NCI-H2081 (cell line): ENCODE measurements at places on chromosomes 11 and 22.

GRCh38 chr22:31193092-31193491 is 19.0 kb upstream of the LIMK2 start:
- no peak for DNase-seq

DNA sequence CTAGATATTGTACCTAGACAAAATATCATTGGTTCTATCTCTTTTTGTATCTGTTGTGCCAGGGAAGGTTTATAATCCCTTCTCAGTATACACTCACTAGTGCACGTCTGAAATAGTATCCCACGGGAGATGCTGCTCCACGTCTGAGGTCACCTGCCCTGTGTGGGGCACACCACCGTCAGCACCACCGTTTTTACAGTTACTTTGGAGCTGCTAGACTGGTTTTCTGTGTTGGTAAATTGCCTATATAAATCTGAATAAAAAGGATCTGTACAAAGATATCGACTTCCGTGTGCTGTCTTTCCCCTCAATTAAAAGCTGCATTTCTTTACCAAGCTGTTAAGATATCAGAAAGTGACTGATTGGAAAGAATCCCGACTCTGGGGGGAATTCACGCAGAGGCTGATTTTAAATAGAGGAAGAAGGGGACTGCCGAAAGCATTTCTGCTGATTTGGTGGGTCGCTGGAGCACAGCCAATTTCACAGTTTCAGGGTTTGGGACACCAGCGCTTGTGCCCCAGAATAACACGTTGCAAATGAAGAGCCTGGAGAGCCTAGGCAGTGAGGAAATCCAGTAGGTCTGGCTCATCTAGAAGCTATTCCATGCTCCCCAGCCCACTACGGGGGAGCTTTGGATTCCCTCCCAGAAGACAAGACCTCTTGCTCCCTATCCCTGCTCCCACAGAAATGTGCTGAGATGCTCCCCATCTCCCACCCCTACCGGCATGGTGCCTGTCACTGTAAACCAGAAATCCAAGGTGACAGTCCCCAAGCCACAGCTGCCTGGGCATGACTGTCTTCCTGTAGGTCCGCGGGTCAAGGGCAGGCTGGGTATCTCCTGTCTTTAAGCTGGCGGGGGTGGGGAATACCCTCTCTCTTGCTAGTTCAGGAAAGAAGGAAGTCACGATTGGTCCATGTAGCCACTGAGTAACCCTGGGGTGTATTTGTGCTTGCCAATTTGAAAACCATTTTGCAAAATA is 12.7 kb upstream of the MYO18B start:
- DNase-seq: no peak

GRCh38 chr11:88886796-88887195 is 179.0 kb downstream of the GRM5 start:
- DNase-seq: peak; percentile 19

DNA sequence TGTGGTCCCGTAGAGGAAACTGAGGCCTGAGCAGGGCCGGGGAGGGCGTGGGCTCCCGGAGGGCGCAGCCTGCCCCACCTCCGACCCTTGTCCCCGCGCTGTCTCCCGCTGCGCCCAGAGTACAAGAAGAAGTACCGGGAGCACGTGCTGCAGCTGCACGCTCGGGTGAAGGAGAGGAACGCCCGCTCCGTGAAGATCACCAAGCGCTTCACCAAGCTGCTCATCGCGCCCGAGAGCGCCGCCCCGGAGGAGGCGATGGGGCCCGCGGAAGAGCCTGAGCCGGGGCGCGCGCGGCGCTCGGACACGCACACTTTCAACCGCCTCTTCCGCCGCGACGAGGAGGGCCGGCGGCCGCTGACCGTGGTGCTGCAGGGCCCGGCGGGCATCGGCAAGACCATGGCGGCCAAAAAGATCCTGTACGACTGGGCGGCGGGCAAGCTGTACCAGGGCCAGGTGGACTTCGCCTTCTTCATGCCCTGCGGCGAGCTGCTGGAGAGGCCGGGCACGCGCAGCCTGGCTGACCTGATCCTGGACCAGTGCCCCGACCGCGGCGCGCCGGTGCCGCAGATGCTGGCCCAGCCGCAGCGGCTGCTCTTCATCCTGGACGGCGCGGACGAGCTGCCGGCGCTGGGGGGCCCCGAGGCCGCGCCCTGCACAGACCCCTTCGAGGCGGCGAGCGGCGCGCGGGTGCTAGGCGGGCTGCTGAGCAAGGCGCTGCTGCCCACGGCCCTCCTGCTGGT is 1.9 kb downstream of the NLRP6 start:
- no peak for DNase-seq

GRCh38 chr11:46977038-46977813 is 40.7 kb downstream of the CSTPP1 start:
- no peak for DNase-seq

GRCh38 chr11:112770487-112770886 is 190.7 kb upstream of the NCAM1 start:
- DNase-seq: no peak

DNA sequence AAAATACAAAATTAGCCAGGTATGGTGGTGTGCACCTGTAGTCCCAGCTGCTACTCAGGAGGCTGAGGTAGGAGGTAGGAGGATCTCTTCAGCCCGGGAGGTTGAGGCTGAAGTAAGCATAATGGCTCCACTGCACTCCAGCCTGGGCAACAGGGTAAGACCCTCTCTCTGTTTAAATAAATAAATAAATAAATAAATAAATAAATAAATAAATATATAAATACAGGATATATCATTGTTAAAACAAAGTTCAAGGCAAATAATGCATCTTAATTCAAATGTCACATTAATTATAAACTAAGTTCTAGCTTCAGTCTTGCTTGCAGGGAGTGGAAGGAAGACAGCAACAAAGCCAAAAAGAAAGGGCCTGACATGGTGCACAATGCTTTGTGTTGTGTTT is 44.5 kb upstream of the PANX1 start:
- no peak for DNase-seq

DNA sequence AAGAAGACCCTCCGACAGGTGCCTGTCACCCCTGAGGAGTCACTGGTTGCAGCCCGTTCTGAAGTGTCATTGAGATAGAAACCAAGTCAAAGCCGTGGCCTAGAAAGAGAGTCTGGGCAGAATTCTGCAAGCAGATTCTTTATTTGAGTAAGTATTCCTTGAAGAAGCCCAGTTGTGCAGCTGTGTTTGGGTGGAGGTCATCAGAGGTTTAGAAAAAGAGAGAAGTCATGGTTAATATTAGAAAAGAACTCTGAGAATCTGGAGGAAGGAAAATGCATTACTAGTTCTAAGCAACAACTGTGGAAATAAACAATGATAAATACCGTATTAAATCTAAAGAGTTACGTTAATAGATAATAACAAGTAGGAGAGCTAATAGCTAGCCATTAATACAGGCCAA is 118.8 kb upstream of the KIRREL3 start:
- DNase-seq: no peak

DNA sequence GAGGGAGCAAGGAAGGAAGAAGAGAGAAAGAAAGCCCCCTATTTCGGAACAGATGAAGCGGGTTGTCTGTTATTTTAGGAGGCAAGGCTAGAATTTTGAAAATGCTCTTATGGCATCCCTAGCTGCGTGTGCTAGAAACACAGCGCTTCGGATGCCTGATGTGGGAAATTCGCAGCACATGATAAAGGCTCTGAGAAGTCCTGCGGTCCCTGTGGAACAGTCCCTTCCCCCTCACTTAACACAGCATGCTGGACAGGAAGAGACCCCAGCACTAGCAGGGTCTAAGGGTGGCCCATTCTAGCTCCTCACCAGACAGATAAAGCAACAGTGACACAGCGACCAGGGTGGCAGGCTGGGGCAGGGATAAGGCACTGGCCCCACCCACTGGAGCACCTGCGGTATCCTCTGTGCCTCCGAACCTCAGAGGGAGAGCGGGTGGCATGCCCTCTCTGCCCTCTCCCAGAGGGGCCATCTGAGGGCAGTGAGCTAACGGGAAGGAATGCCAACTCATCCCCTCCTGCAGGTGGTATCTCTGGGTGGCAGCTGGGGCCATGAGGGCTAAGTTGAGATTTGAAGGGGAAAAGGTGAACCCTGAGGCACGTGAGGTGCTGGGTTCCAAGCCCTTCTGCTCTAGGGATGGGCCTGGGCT is 75.7 kb downstream of the SCUBE1 start:
- DNase-seq: no peak

- no peak for DNase-seq
Measured at GRCh38 chr22:23504516-23504915, 75.6 kb downstream of the IGLL1 start.

GRCh38 chr11:104956528-104956927 is 11.8 kb downstream of the CASP4 start:
- DNase-seq: no peak

- no peak for DNase-seq
Measured at GRCh38 chr11:5040876-5041275, 5.5 kb upstream of the OR52J3 start.

DNA sequence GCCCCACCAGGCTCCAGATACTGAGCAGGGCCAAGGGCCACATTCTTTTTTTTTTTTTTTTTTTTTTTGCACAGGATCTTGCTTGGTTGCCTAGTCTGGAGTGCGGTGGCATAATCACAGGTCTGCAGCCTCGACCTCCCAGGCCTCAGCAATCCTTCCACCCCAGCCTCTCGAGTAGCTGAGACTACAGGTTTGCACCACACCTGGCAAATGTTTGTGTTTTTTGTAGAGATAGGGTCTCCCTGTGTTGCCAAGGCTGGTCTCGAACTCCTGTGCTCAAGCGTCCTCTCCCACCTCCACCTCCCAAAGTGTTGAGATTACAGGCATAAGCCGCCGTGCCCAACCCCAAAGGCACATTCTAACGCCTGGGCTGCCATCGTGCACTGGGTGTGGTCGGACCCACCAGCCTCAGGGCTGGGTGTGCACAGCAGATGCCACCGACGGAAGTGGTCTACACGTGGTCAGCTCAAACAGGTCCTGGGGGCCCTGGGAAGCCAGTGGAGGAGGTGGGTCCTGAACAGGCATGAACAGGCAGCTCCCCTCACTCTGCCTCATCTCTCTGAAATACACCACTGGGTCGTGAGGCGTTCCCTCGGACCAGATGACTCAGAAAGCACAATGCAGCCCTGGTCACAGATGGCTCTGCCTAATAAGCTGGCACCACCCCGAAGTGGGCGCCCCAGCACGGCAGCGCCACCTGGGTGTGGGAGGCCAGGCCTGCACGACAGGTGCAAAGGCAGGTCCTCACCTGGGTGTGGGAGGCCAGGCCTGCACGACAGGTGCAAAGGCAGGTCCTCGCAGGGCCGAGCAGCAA is 5.1 kb upstream of the B4GALNT4 start:
- DNase-seq: peak; percentile 65

GRCh38 chr22:20859615-20860014 is 808 bp downstream of the SNAP29 start:
- no peak for DNase-seq

GRCh38 chr11:68212421-68213134 is 518 bp downstream of the KMT5B start:
- peak; percentile 33 for DNase-seq
